ENCODE measurements at places on chromosomes 1 and 21.
A peak's percentile ranks its signal among the peaks of the same experiment; 100 is the strongest.

DNA sequence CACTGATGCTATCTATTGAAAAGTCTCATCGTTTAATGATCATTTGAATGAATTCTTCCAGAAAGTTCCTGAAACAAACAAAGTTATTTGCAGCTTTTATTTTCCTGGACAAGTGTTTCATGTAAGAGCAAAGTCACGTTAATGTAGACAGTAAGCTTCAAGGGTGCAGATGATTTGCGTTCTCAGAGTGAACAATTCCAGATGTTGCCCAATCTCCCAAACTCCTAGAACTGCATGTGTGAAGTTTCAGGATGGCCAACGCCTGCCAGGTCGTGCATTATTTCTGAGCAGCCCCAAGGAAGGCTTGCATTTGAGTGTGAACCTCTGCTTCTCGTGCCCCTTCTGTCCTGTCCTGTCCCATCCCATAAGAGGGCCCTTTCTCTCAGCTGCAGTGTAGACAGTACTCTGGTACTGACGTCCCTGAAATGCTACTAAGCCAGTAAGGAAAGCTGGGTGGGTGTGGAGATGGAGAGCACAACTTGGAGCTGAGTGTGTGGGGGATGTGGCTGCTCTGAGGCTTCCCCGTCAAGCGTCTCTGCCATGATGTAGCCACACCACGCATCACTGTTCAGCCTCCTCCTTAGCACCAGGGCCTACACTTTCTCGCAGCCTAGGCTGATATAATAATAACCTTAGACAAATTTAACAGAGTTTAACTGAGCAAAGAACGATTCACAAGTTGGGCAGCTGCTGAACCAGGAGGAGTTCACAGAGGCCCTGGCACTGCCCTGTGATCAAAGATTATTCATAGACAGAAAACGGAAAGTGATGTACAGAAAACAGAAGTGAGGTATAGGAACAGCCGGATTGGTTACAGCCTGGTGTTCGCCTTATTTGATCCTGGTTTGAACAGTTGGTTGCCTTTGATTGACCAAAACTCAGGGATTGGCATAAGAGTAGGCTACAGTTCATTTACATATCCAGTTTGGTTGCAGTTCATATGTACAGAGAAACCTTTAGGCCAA lies 50.4 kb downstream of the RHOU start:
- H3K36me3 ChIP-seq = no peaks in the 10 kb centered on the region
- H3K27me3 ChIP-seq = no peaks in the 10 kb centered on the region
- H3K4me3 ChIP-seq = no peak overlapping the region
- no peak for DNase-seq

- H3K27ac ChIP-seq = no peak overlapping the region
- H3K4me1 ChIP-seq = no peaks in the 10 kb centered on the region
- H3K27me3 ChIP-seq = no peaks in the 10 kb centered on the region
- peak; percentile 80 for DNase-seq
- H3K36me3 ChIP-seq = no peaks in the 10 kb centered on the region
- H3K4me3 ChIP-seq = no peak overlapping the region
These were observed 61.0 kb downstream of the WDR4 start for GRCh38 chr21:42818328-42818749.

- DNase-seq = no peak
- no peaks in the 10 kb centered on the region for H3K36me3 ChIP-seq
- no peak overlapping the region for H3K27ac ChIP-seq
- H3K4me3 ChIP-seq = no peak overlapping the region
These were observed 102.5 kb downstream of the PLXNA2 start for GRCh38 chr1:208141610-208142192.

GRCh38 chr1:229022595-229023333 lies 248.1 kb upstream of the RAB4A start:
- DNase-seq = no peak
- no peaks in the 10 kb centered on the region for H3K36me3 ChIP-seq
- no peak overlapping the region for H3K27ac ChIP-seq
- peaks cover 9% of the 10 kb centered on the region for H3K4me1 ChIP-seq
- H3K4me3 ChIP-seq = no peak overlapping the region

DNA sequence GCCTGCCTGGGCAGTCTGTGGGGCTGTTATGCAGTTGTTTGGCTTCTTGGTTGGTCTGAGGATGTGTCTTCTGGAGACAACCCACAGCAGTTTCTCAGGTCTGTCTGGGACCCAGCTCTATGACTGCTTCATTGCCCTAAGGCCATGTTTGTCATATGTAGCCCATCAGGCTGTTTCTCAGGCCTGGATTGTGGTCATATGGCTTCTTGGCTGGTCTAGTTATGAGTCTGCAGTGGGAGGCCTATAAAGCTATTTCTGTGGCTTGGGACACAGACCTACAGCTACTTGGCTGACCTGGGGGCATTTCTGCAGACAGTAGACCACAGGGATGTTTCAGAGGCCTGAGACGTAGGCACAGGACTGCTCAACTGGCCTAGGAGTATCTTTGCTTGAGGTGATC lies 41.5 kb downstream of the CHIA start:
- H3K27ac ChIP-seq = no peak overlapping the region
- H3K4me3 ChIP-seq = no peak overlapping the region
- DNase-seq = no peak

All from H1 (cell line).